Bladder microvascular endothelial cell (primary cell): ENCODE measurements at places on chromosomes 5 and 9. TPM values are rescaled to one million over a fixed set of nuclear protein-coding genes. Genes with fewer than 3 reads are reported as not detected.

IGFBPL1 gene
- 0.25 TPM in 1 of 2 replicates, not detected in the other for total RNA-seq

PCSK1 gene
- 0.81 and 2.8 TPM in 2 replicates for total RNA-seq

MSX2 gene
- total RNA-seq = 0.06 TPM in 1 of 2 replicates, not detected in the other

ETF1 gene
- total RNA-seq = 63.3 and 91.3 TPM in 2 replicates

CAVIN4 gene
- total RNA-seq = 0.97 and 4.6 TPM in 2 replicates

BTF3 gene
- 173 and 190 TPM in 2 replicates for total RNA-seq

GCNT4 gene
- total RNA-seq = 0.25 and 0.81 TPM in 2 replicates

RLN2 gene
- total RNA-seq = 0.16 and 3.8 TPM in 2 replicates

SIT1 gene
- total RNA-seq = not detected in 2 replicates

KIF4B gene
- 0.16 and 0.38 TPM in 2 replicates for total RNA-seq

PCDHGB2 gene
- 1.1 and 5.1 TPM in 2 replicates for total RNA-seq

CTNND2 gene
- not detected in 2 replicates for total RNA-seq

COL5A1 gene
- total RNA-seq = 7.4 and 10.8 TPM in 2 replicates

SMC2 gene
- 17.2 and 17.9 TPM in 2 replicates for total RNA-seq
